ENCODE measurements at places on chromosomes 6 and 20. TPM values are rescaled to one million over a fixed set of nuclear protein-coding genes. Genes with fewer than 3 reads are reported as not detected.

The KCNK5 gene
- total RNA-seq, result 8.6 TPM

The SPATA25 gene
- total RNA-seq, result 0.88 TPM

The DEFB113 gene
- total RNA-seq, result not detected

The OOEP gene
- total RNA-seq, result 0.68 TPM

The RNF182 gene
- total RNA-seq, result not detected

The CD109 gene
- 13.6 TPM for total RNA-seq

The HTR1E gene
- not detected for total RNA-seq

The ASIP gene
- not detected for total RNA-seq

The BPIFB4 gene
- total RNA-seq, result not detected

The GPR63 gene
- total RNA-seq, result 3.5 TPM

The PRL gene
- not detected for total RNA-seq

The MUC21 gene
- not detected for total RNA-seq

The TRIM40 gene
- not detected for total RNA-seq

The DDO gene
- not detected for total RNA-seq

The BACH2 gene
- total RNA-seq, result 30.3 TPM

The MCUR1 gene
- total RNA-seq, result 23.1 TPM

The PBOV1 gene
- total RNA-seq, result not detected

The WFDC9 gene
- total RNA-seq, result not detected

The HLA-DQA1 gene
- 35.4 TPM for total RNA-seq

The HLA-DQA2 gene
- total RNA-seq, result not detected

The ENPP5 gene
- not detected for total RNA-seq

The IPCEF1 gene
- total RNA-seq, result 20.3 TPM

The MBOAT1 gene
- total RNA-seq, result 27.1 TPM

The EPPIN gene
- not detected for total RNA-seq

The RAET1L gene
- not detected for total RNA-seq

The TOX2 gene
- total RNA-seq, result 4.4 TPM

The GJA10 gene
- total RNA-seq, result 3.5 TPM
